ENCODE measurements at places on chromosomes 1 and 21.

- no peak for DNase-seq
- H3K4me1 ChIP-seq, result no peaks in the 10 kb centered on the region
- H3K27ac ChIP-seq, result no peak overlapping the region
- H3K27me3 ChIP-seq, result no peaks in the 10 kb centered on the region
- H3K4me3 ChIP-seq, result no peak overlapping the region
- H3K36me3 ChIP-seq, result no peaks in the 10 kb centered on the region
Observed at GRCh38 chr1:60425528-60425927, 352.0 kb upstream of the C1orf87 start.

- peaks cover 9% of the 10 kb centered on the region for H3K4me1 ChIP-seq
- no peak overlapping the region for H3K27ac ChIP-seq
- no peak overlapping the region for H3K4me3 ChIP-seq
- peaks cover 5% of the 10 kb centered on the region for H3K27me3 ChIP-seq
Observed at GRCh38 chr1:204712708-204713430, 27.3 kb upstream of the LRRN2 start.

- no peak overlapping the region for H3K27ac ChIP-seq
- H3K4me1 ChIP-seq, result no peaks in the 10 kb centered on the region
- no peak for DNase-seq
- no peaks in the 10 kb centered on the region for H3K27me3 ChIP-seq
Observed at GRCh38 chr1:198253668-198254067, 96.9 kb downstream of the NEK7 start.

DNA sequence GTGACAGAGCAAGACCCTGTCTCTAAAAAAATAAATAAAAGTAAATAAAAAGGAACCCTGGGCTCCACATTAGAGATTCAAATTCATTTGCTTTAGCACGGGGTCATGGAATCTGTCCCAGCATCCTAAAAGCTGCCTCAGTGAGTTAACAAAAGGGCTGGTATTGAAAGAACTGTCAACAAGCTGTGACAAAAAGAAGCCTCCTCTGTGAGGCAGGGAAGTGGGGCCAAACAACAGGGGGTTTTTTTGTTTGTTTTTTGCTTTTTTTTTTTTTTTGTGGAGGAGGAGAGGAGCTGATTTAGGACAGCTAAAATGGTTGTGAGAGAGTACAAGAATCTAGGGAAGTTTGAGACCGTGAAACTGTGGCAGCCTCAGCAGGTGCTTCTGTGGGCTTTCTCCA is 115.7 kb downstream of the LIPI start:
- no peak overlapping the region for H3K27ac ChIP-seq

DNA sequence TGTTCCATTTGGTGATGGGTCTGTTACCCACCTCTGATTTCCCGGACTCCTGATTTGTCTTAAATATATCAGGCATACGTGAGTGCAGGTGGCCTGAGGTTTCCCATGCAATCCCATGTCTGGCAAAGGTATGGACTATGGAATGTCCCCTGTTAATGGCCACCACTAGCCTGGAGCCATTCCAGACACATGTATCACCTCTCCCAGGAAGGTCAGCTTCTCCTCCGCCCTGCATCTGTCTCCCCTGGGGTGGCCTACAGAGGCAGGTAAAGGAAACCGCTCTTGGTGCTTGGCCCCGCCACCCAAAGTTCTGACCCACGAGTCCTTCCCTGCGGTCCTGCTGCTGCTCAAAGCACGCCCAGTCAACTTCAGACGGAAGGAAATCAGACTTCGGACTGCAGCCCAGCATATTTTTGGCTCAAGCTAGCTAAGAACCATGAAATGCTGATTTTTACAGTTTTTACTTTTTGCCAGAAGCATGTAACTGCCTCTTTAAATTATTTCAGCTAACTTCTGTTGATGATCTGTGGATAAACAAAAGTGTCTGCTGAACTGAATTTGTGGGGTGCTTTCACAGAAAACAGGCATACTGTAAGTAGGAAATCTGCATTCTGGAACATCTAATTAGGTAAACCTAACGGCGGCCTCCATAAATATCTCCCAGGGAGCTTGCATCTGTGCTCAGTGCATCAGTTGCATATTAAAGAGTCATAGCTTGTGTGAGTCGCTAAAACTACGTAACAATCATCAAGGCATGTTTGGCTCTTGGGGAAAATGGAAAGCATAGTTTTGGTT is 105.9 kb downstream of the PCP4 start:
- H3K4me1 ChIP-seq, result no peaks in the 10 kb centered on the region
- no peak overlapping the region for H3K4me3 ChIP-seq
- H3K27ac ChIP-seq, result no peak overlapping the region
- no peaks in the 10 kb centered on the region for H3K27me3 ChIP-seq
- no peak for DNase-seq

GRCh38 chr1:41387667-41388091 is 26.4 kb downstream of the FOXO6 start:
- no peak overlapping the region for H3K27ac ChIP-seq
- peaks cover 23% of the 10 kb centered on the region for H3K4me1 ChIP-seq
- no peak overlapping the region for H3K4me3 ChIP-seq
- DNase-seq, result peak; percentile 93

DNA sequence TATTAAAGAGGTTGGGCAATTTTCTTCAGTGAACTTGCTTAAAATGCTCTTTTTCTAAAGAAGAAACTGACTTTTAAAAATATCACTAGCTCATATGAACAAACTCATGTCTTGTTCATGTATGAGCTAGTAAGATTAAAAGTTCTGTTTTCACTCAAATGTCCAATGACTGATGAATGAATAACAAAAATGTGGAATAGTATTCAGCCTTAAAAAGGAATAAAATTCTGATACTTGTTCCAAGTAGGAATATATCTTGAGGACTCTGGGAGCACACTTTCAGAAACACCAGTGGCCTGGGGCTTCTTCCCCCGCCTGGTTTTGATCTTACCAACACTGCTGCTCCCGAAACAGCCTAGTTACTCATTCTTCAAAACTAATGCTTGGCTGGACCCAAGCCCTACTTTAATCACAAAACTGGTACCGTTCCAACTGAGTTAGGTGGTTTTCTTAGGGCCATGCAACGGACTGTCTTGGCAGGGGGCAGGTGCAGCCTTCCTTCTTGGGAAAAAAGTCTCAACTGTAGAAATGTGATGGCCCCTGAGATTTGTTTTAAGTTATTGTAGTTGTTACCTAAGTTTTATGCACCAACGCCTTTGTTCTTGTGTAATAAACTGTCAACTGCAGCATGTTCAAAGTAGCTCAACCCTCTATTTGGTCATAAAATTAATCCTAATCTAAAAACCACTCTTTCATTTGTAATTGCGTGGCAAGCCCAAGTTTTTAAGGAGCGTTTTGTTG is 116.0 kb downstream of the ETS2 start:
- no peak overlapping the region for H3K4me3 ChIP-seq
- no peaks in the 10 kb centered on the region for H3K27me3 ChIP-seq
- no peak for DNase-seq
- H3K4me1 ChIP-seq, result peaks cover 24% of the 10 kb centered on the region

GRCh38 chr1:109543988-109544735 is 4.3 kb upstream of the GNAI3 start:
- DNase-seq, result no peak
- no peaks in the 10 kb centered on the region for H3K36me3 ChIP-seq
- no peak overlapping the region for H3K4me3 ChIP-seq
- H3K27ac ChIP-seq, result no peak overlapping the region
- H3K4me1 ChIP-seq, result peaks cover 14% of the 10 kb centered on the region

- DNase-seq, result no peak
- H3K36me3 ChIP-seq, result no peaks in the 10 kb centered on the region
- no peaks in the 10 kb centered on the region for H3K4me1 ChIP-seq
Observed at GRCh38 chr1:230379928-230380327, 46.2 kb downstream of the PGBD5 start.

DNA sequence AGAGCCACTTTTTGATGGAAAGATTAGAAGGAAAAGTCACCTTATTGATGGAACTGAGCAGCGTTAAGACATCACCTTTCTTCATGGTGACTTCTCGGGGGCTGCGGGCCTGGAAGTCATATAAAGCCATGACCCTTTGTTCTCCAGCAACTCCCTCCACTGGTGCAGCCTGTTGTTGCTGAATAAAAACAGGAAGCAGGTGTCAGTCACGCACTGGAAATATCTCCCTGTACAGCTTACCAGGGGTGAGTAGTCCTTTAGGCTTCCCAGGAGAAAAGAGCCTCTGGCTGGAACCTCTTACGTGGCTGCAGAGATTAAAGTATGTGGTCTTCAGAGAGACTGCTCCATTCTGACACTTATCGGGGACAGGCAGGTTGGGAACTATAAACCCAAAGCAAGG is 31.9 kb downstream of the SPTA1 start:
- H3K27me3 ChIP-seq, result peaks cover 6% of the 10 kb centered on the region
- H3K36me3 ChIP-seq, result no peaks in the 10 kb centered on the region
- no peak overlapping the region for H3K4me3 ChIP-seq
- H3K4me1 ChIP-seq, result no peaks in the 10 kb centered on the region
- DNase-seq, result no peak

- no peak overlapping the region for H3K4me3 ChIP-seq
- H3K4me1 ChIP-seq, result no peaks in the 10 kb centered on the region
- H3K36me3 ChIP-seq, result no peaks in the 10 kb centered on the region
- DNase-seq, result no peak
- no peak overlapping the region for H3K27ac ChIP-seq
Observed at GRCh38 chr1:58390091-58390490, 156.4 kb downstream of the OMA1 start.

- no peaks in the 10 kb centered on the region for H3K27me3 ChIP-seq
- DNase-seq, result no peak
- no peaks in the 10 kb centered on the region for H3K36me3 ChIP-seq
Observed at GRCh38 chr1:73593804-73594203, 604.2 kb downstream of the LRRIQ3 start.

DNA sequence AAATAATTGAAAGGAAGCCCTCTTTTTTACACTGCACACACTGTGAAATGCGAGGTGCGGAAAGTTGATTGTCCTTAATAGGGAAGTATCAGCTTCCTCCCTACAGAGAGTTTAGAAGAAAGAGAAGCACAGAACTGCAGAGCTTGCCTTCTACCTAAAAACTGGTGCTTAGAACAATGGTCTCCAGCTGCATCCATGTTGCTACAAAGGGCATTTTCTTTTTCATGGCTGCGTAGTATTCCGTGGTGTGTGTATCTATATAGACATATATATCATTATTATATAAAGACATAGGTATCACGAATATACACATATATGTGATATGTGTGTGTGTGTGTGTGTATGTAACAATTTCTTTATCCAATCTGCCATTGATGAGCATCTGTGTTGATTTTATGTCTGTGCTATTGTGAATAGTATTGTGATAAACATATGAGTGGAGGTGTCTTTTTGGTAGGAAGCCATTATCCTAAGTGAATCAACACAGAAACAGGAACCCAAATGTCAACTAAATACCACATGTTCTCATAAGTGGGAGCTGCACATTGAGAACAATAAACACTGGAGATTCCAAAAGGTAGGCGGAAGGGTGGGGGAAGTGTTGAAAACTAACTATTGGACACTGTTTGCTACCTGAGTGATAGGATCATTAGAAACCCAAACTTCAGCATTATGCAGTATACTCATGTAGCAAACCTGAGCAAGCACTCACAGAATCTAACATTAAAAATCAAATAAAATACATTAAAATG is 290.0 kb upstream of the RUNX1 start:
- H3K4me3 ChIP-seq, result no peak overlapping the region
- H3K36me3 ChIP-seq, result no peaks in the 10 kb centered on the region
- no peaks in the 10 kb centered on the region for H3K4me1 ChIP-seq
- H3K27me3 ChIP-seq, result no peaks in the 10 kb centered on the region
- DNase-seq, result no peak
- H3K27ac ChIP-seq, result no peak overlapping the region

DNA sequence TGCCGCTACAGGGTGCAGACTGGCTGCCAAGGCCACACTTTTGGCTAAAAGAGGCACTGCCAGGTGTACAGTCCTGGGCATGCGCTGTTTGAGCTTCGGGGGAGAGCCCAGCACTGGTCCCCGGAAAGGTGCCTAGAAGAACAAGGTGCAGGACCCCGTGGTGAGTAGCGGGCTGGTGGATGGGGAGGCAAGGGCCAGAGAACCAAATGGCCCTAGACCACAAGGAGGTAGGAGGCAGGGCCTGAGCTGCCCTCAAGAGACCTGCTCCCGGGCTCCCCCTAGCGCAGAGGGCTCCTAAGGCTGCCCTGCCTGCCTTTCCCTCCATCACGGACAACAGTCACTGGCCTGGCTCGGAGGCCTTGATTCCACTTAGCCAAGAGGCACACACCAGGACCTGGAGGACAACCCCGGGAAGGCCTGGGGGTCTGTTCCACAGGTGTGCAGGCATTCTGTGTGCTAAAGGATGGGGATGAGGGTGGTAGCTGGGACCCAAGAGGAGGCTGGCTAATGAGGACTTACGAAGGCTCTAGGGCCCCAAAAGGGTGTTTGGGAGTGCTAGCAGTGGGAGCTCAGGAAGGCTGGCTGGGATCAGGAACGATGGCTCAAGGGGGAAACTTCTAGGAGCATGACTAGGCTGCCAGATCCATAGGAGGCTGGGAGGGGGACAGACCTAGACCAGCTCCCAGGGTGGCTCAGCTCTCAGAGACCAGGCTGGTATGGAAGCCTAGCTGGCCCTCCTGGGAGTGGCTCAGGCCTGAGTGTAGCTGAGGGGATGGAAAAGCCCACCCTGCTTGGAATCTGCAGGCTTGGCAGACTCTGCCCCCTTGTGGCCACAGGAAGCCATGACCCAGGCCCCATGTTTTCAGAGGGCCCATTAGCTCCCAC is 742 bp downstream of the ARTN start:
- peak; percentile 64 for DNase-seq
- peak overlapping the region; percentile 84 for H3K27ac ChIP-seq
- no peaks in the 10 kb centered on the region for H3K36me3 ChIP-seq
- peak overlapping the region; percentile 90 for H3K4me3 ChIP-seq

GRCh38 chr21:37370152-37371040 is 3.8 kb downstream of the DYRK1A start:
- H3K27me3 ChIP-seq, result no peaks in the 10 kb centered on the region
- peak overlapping the region; percentile 97 for H3K27ac ChIP-seq
- peak overlapping the region; percentile 67 for H3K4me3 ChIP-seq
- H3K36me3 ChIP-seq, result no peaks in the 10 kb centered on the region

- no peaks in the 10 kb centered on the region for H3K4me1 ChIP-seq
- H3K4me3 ChIP-seq, result no peak overlapping the region
- no peaks in the 10 kb centered on the region for H3K27me3 ChIP-seq
- H3K27ac ChIP-seq, result no peak overlapping the region
- no peak for DNase-seq
- H3K36me3 ChIP-seq, result no peaks in the 10 kb centered on the region
Observed at GRCh38 chr21:45354970-45355369, 50.0 kb upstream of the COL18A1 start.

- peaks cover 60% of the 10 kb centered on the region for H3K27me3 ChIP-seq
- H3K27ac ChIP-seq, result no peak overlapping the region
- H3K4me3 ChIP-seq, result no peak overlapping the region
- H3K36me3 ChIP-seq, result no peaks in the 10 kb centered on the region
- H3K4me1 ChIP-seq, result peaks cover 1% of the 10 kb centered on the region
- DNase-seq, result no peak
Observed at GRCh38 chr1:3714814-3715213, 37.4 kb upstream of the CCDC27 start.

- no peaks in the 10 kb centered on the region for H3K36me3 ChIP-seq
- DNase-seq, result no peak
- H3K4me1 ChIP-seq, result no peaks in the 10 kb centered on the region
- no peak overlapping the region for H3K27ac ChIP-seq
Observed at GRCh38 chr1:162732566-162733335, 57.8 kb upstream of the HSD17B7 start.

DNA sequence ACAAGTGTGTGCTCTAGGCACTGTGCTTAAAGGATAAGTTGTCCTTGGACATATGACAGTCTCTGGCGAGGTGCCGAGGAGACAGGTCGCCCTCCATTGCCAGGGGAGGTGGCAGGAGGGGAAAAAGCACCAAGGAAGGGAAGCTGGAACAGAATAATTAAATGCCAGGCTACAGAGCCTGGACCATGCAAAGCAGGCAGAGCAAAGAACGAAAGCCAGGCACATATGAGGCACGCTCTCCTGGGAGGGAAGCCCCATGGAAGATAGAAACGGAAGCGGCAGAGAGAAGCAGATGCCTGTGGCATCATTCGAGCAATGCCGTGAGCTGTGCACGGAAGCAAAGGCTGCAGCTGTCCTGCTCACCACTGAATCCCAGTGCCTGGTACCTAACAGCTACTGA is 91.2 kb downstream of the JAK1 start:
- no peaks in the 10 kb centered on the region for H3K4me1 ChIP-seq
- no peak overlapping the region for H3K27ac ChIP-seq
- no peak for DNase-seq

All from PC-9 (cell line).